Fibroblast of skin of scalp (primary cell): ENCODE measurements at places on chromosomes 7 and 10.

DNA sequence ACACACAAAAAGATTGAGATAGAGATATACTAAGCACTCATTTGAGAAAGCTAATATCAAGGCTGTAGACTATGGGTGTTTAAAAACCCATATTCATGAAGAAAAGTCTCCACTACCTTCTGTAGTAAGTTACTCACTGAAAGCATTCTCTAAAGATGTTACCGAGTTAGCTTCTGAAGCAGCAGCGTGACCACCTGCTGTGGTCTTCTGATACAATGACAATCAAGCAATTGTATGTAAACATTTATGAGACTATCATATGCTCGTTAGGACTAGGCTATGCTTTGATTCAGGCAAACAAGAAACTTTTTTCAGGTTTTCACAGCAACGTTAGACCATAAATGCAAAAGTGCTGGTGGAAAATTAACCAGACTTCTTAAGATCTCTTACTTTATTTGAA, 11.2 kb downstream of the RHOBTB1 start:
- DNase-seq, result no peak

- DNase-seq, result no peak
Observed at GRCh38 chr10:34988397-34989067, 101.6 kb downstream of the CUL2 start.

DNA sequence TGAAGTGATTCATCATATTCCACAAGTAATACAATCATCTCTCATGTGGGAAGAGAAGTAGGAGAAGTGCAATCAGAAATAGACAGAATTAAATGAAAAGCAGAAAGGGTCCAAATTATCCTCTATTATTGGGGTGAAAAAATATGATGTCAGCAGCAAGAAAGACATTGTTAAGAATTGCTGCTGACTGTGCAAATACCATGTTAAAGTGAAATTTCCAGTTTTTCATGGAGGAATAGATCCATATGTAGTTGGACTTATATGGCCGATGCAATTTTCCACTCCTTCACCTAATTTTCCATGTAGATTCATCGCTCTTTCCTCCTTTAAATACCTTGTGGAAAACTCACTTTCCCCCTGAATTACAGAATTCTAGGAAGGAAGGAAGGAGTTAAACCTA, 819.8 kb downstream of the GATA3 start:
- no peak for DNase-seq

DNA sequence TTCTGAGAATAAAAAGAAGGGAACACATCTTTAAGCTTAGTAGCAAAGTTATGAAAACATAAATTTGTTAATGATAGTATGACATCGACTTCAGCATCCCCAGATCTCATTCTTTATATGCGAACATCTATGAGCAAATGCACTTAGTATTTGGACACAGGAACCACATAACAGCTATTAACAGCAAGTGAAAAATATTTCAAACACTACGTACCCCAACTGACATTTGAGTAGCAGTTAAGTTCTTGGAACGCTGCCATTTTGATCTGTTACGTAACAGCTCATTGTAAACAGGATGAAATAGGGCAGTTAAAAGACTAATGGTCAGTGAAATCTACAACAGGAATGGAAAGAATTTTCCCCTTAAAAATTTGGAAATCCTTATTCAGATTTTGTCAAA, 428.9 kb downstream of the TNS3 start:
- DNase-seq, result peak; percentile 89

- DNase-seq, result peak; percentile 24
Observed at GRCh38 chr10:132588301-132589013, 50.9 kb downstream of the INPP5A start.

DNA sequence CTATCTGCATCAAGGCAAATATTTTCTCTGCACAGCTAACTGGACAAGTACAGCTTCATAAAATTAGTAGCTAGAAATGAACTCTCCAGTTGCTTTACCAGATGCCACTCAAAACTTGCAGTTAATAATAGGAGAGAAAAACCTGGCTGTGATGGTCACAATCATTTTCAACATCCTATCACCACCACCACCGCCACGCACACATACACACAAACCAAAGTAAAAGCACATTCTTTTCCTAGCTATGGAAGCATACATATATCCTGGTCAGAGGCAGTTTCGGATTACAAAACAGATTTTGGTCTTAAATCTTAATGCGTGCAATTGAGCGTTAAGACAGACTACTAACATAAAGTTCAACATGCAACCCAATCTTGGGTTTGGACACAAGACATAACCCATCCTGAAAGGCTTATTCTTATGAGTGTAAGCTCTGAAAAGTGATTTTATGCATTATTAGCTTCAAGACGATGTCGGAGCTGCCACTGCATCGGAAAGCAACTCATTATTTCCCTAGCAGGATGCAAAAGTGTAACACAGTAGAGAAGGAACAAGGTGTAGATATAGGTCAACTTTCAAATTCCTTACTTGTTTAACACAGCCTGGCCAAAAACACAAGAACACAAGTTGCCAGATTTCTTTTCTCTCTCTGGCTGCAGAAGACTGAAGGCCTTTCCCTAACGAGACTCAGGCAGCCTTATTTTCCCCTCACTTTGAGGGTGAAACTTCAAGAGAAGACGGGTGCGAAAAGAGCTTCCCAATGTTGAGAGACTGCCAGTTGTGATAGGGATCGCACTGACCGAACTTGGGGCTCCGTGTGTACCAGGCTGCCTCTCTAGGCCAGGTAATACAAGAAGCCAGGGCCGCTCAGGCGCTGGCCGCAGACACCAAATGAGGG, 1.2 kb downstream of the CACUL1 start:
- peak; percentile 23 for DNase-seq
